H1 (cell line): ENCODE measurements at places on chromosomes 2 and 18. TPM values are rescaled to one million over a fixed set of nuclear protein-coding genes. Genes with fewer than 3 reads are reported as not detected.

- no peak for DNase-seq
These were observed 71.7 kb downstream of the TPGS2 start for GRCh38 chr18:36757081-36757480.

DNA sequence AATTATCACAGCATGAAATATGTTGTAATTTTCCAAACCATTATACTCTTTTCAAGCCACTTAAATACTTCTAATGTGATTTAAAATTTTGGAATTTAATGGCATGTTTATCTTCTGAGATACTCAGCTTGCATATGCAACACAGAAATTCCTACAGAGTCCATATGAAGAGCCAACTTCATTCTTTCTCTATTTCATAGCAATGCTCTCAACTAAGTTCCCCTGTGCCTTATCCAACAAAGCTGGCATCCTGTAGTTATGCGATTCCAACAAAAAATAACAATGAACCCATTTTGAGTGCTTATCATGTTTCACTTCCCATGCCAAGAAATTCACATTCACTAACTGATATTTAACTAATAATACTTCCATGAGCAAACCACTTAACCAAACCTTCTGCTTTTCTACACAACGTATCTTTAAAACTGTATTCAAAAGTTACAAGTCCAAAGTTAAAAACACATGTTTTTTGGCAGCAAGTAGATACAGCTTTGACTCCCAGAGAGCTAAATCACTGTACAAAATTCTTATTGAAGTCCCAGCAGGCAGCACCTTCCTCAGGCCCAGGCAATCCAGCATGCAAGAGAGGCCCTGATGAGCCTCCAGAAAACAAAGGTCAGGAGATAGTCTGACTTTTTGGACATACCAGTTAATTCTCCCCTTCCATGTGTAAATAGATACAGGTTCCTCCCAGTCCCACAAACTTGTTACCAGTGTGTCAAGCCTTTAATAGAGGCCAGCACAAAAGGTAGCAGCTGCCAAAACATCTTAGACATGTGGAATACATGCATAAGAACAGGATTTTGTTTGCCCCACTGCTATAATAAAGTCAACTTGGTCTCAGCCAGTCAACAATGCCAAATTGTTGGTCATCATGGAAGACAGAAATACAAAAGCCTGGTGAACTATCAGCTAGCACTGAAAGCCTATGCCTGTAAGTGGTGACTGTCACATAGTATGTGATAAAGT is 113.1 kb upstream of the WDR75 start:
- DNase-seq: no peak

GRCh38 chr2:17899871-17900270 is 21.4 kb downstream of the KCNS3 start:
- DNase-seq: no peak

- DNase-seq: peak; percentile 39
These were observed 37.8 kb upstream of the DNMT3A start for GRCh38 chr2:25379535-25379934.

The RAPH1 gene
- 27.4 and 28.3 TPM in 2 replicates for total RNA-seq
